ENCODE measurements at places on chromosomes 1 and 21.

DNA sequence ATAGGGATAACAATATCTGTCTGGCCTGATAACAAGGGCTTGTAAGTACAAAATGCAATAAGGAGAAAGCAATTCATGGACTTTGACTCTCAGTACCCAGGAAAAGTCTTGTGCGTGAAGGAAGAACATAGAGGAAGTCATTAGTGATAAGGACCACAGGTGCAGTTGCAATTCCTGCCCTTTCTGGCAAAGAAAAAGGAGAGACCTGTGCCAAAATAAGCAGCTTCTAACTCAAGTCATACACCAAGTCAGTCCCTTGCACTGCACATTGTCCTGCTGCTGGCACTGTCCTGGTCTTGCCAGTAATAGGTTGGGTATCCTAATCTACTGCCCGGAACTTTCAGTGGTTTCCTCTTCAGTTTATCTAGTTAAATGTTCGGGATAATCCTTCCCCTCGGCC lies 14.8 kb upstream of the SOD1 start:
- DNase-seq = no peak

- DNase-seq = no peak
These were observed 357.5 kb upstream of the RUNX1 start for GRCh38 chr21:35406635-35407034.

DNA sequence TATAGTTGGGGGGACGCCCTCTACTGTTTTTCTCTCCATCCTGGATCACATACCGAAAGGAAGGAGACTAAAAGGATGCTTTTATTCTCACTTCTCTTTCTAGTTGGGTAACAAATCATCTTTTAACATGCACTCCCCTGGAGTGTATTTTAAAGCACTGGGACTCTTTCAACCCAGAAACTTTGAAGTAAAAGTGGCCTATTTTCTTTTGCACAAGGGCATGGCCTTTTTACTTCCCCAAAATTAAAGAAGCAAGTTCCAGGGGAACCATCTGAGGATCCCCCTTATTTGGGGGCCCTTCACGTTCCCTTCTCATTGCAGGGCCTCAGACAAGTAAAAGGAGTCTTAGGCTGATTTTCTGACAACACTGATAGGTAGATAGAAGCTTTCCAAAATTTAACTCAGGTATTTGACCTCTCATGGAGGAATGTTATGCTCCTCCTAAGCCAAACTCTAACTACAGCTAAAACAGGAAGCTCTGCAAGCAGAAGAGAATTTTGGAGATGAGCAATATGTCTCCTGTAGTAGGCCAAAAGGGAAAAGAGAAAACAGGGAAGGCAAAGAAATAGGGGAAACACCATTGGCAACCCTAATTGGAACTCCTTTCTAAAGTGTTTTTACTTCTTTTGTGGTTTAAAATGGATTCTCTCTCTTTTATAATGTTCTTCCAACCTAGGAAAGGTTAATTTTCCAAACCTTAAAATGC lies 8.9 kb upstream of the CD46 start:
- DNase-seq = no peak

DNA sequence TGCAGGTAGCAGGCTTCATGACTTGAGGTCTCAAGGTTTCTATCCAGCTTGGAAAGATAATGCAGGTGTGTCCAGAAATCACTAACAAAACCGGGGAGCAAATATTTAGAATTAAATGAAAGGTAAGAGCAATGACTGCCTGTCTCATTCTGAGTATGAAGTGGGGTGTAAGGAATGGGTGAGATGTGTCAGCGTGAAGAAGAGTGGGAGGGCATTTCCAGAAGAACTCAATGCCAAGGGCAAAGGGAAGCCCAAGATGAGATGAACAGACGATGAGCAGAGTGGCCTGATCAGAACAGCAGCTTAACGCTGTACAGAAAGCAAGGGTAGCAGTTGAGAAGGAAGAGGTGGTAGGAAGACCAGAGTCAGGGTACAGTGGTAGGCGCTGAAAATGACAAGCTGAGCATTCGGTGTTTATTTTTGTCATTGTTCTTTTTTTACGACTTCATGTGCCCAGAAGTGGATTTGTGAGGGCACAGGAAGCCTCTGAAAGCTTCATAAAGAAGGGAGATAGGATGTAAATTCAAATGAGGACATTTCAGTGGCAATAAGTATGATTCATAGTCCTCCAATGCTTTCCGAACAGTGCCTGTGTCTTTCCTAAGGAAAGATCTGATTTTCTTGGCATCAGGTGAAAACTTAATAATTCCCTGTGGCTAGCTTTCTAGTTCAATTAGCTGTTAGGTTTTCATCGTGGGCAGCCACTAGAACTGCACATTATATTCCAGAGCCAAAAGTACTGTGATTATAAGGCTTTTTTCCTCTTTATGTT lies 190.5 kb downstream of the APP start:
- DNase-seq = no peak

DNA sequence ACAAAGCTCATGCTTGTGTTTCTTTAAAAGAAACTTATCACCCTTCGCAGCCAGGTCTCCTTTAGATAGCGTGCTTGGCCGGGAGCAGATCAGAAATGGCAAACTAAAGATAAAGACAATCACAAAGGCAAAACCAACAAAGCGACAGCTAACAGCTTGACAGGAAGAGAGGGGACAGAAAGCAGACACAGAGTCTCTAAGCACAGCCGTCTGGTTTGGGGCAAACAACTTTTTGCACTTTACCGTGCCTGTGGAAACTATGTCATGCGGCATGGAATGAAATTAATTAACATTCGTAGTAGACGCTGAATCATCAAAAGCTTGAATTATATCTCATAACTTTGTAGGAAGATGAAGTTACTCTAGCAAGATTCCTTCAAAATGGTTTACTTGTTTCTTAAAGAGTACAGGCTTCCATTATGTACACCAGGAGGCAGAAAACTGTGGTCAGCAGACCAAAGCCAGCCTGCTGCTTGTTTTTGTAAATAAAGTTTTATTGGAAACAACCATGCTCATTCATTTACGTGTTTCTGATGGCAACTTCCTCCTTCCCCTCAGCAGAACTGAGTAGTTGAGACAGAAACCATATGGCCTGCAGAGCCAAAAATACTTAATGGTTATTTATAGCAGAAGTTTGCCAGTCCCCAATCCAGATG lies 183.2 kb downstream of the KIF26B start:
- no peak for DNase-seq

DNA sequence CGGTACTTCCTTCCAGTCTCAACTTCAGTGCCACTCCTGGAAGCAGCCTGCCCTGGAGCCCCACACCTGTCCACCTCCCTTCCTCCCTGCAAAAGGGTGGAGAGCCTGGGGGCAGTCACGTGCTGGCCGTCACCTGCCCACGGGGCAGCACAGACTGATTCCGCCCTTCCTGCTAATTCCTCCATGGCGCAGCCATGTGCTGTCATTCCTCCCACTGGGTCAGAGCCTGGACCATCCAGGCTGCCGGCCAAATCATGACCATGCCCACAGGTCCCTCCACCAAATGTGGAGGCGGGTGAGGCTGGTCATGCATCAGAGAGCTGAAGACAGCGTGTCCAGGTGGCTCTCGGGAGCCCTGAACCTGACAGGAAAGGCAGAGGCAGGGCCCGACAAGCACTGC lies 24.4 kb upstream of the GPR153 start:
- no peak for DNase-seq

- DNase-seq = no peak
These were observed 14.0 kb upstream of the NES start for GRCh38 chr1:156691191-156691590.

DNA sequence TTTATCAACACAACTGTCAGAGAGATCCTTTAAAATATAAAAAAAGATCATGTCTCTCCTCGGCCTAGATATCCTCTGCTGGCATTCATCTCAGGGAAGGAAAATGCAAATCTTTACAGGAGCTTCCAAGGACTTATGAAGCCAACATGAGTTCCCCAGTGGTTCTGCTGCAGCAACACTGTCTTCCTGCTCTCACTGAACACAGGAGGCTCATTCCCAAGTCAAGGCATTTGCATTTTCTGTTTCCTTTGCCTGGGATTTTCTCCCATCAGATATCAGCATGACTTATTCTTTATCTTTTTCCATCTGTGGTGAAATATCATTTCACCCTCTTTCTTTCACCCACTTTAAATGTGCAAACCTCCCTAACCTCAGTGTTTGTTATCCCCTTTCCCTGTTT lies 513.8 kb upstream of the ZP4 start:
- no peak for DNase-seq

- no peak for DNase-seq
These were observed 54.5 kb downstream of the TM2D1 start for GRCh38 chr1:61670445-61670844.
